ENCODE measurements at places on chromosomes 2 and 18.
A peak's percentile ranks its signal among the peaks of the same experiment; 100 is the strongest.

DNA sequence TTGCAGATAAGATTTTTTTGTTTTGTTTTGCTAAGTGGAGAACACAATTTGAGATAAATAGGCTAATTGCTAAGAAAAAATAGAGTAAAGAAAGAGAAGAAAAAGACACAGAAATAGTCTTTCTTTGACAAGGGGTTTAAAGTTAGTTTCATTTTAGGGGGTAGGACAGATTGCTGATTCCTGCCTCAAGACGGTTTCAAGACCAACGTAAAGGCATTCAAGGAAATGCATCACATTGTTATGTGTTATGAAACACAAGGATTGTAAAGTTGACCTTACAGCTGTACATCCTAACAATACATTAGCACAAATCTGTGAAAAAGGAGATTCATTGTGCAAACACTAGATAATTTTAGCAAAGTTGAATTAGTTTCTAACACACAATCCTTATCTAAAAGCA is 22.7 kb upstream of the ETAA1 start:
- no peak for DNase-seq

DNA sequence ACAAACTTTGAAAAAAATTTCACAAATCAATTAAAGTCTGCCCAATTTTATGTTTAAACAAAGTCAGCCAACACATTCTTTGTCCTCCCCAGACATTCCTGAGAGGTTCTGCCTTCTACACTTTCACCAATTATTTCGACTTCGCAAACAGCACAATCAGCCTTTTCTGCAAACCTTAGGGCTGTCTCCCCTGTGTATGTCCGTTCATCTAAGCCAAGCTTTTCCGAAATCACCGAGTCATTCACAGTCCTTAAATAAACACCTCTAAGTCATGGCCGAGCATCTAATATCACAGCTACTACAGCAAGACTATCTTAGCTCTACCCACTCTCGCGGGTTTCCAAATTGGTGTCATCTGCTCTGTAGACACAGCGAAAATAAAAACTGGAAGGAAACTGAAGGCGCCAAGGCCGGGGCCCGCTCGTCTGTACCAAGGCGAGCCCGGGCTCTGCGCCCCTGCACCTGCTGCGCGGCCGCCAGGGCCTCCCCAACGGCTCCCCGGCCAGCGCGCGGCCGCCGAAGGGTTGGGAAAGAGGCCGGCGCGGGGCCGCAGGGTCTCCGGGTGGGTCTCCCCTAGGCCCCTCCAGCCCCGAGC is 730 bp downstream of the ODC1 start:
- peak; percentile 67 for DNase-seq

GRCh38 chr18:63850020-63850419 is 37.5 kb upstream of the SERPINB2 start:
- peak; percentile 30 for DNase-seq

GRCh38 chr2:110113961-110114591 is 1.5 kb downstream of the MALL start:
- no peak for DNase-seq

GRCh38 chr18:56967035-56967434 is 179.9 kb upstream of the BOD1L2 start:
- DNase-seq: no peak

GRCh38 chr18:56517196-56517595 is 121.2 kb downstream of the TXNL1 start:
- no peak for DNase-seq

DNA sequence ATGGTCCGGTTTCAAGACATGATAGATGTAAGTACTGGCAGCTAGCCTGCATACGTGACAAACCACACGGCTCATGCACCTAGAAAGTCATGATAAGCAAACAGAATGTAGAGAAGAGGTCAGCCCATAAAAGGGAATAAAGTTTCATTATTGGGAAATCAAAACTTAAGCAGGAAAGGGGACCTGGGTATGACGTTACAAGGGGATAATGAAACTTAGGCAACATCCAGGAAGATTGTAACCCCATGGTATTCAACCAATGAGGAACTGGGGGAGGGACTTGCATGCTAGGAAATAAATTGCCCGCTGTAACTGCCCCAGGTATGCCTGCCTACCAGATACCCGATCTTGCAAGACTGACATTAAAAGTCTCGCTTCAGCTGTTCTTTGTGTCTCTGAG is 1679.0 kb downstream of the SUCLG1 start:
- DNase-seq: no peak

- no peak for DNase-seq
Measured at GRCh38 chr2:11187731-11188130, 32.5 kb downstream of the SLC66A3 start.

DNA sequence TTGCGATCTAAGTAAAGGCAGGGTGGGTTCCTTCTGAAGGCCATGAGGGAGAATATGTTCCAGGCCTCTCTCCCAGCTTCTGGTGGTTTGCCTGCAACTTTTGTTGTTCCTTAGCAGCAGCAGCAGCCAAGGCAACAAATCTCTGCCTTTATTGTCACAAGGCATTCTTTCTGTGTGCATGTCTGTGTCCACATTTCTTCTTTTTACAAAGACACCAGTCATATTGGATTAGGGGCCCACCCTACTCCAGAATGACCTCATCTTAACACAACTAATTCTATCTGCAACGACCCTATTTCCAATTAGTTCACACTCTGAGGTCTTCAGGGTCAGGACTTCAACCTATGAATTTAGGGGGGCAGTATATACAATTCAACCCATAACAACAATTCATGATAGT is 587.5 kb downstream of the XIRP2 start:
- DNase-seq: no peak

DNA sequence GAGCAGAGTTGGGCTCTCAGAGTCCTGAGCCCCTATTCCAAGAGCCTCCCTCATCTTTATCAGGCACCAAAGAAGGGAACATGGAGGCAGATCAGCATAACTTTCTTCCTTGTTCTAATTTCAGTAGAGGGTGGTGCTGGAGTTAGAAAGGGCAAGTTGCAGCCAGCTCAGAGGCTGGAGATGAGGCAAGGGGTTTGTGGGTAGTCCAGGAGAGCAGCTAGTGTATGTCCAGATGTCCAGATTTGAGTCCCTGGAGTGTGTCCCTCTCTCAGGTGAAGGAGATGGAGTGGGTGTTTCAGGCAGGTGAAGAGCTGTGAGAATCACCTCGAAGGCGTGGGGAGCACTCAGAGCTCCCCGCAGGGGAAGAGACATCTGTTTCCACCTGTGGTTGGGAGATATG is 478 bp upstream of the PRKAG3 start:
- DNase-seq: no peak

DNA sequence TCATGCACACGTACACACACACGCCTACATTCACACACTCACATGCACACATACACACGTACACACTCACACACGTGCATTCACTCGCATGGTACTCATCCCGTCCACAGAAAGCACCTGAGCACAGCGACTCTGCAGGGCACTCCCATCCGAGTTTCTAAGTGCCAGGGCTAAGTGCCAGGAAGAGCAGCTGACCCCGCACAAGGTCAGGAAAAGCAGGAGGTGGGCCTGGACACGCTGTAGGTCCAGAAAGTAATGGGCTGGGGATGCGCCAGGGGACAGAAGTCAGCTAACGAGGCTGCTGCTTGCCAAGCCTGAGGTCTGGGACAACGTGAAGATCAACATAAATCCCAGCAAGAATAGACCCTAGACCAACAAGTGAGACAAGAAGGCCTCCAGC is 15.8 kb downstream of the ADI1 start:
- DNase-seq: no peak

DNA sequence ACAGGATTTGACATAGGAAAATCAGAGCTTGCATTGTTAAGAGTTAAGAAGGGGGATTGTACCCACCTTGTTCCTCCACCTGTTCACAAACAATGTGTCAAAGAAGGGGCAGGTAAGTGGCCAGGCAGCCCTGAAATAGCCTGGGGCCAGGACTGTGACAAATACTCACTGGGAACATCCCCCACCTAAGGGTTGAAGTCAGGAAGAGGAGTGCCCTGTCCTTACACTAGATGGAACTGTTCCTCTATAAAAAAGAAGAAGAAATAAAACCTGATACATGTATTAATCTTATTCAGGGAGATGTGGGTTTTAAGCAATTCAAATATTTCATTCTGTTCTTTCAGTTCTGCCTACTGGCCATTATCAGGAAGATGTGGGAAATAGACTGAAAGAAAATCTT is 41.9 kb downstream of the TACR1 start:
- no peak for DNase-seq

All from RPMI8226 (cell line).